ENCODE measurements at places on chromosomes 6 and 20.

- no peak for DNase-seq
These were observed 48.3 kb upstream of the RNF24 start for GRCh38 chr20:4063631-4064030.

DNA sequence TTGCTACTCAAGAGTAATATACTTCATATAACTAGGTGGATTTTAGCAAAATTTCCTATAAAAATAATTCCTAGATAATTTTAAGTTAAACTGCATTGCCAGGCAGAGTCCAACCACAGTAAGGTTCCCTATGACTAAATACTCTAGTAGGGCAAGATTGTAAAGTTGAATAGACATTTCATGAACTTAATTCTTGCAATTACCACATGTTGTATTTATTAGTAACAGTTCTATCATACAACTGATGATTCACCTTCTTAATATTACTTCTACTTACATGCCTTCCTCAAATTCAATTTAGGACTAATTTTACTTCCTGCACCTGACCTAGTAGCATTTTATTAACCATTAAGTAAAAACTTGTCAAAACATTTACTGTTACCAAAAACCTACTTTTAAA is 266.7 kb upstream of the THEMIS start:
- no peak for DNase-seq

DNA sequence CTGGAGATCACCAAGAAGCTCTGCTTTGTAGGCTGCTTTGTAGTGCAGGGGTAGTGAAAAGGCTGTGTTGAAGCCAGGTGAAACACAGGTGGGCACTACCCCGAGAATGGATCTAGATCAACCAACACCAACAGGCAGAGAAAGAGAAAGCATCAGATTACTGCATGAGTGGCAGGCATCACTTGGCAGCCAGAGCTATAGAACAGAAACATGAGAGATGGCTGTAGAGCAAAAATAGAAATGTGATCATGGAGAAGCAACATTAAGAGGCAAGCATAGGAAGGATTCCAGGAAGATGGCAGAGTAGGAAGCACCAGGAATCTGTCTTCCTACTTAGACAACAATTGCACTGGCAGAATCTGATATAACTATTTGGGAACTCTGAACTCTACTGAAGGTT is 311.1 kb upstream of the TCF21 start:
- no peak for DNase-seq

- DNase-seq, result peak; percentile 68
These were observed 139.0 kb downstream of the PXDC1 start for GRCh38 chr6:3612341-3613041.

- DNase-seq, result no peak
These were observed 556.0 kb upstream of the JAG1 start for GRCh38 chr20:11229772-11230171.

GRCh38 chr6:111972745-111973117 is 81.2 kb upstream of the CCN6 start:
- no peak for DNase-seq

DNA sequence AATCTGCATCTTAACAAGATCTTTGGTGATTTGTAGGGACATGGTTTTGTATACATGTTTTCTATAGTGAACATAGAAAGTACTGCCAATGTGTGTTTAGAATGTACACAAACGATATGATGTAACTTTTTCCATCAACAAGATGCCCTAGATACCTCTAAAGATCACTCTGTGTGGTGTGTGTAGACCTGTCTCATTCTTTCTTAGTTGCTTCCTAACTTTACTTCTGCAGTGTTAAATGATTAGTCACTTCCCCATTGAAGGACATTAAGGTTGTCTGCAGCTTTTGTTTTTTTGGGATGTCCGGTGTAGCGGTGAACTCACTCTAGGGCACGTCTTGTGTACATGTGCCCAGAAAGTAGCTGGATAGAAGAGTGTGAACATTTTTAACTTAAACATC is 35.9 kb downstream of the CDYL start:
- no peak for DNase-seq

DNA sequence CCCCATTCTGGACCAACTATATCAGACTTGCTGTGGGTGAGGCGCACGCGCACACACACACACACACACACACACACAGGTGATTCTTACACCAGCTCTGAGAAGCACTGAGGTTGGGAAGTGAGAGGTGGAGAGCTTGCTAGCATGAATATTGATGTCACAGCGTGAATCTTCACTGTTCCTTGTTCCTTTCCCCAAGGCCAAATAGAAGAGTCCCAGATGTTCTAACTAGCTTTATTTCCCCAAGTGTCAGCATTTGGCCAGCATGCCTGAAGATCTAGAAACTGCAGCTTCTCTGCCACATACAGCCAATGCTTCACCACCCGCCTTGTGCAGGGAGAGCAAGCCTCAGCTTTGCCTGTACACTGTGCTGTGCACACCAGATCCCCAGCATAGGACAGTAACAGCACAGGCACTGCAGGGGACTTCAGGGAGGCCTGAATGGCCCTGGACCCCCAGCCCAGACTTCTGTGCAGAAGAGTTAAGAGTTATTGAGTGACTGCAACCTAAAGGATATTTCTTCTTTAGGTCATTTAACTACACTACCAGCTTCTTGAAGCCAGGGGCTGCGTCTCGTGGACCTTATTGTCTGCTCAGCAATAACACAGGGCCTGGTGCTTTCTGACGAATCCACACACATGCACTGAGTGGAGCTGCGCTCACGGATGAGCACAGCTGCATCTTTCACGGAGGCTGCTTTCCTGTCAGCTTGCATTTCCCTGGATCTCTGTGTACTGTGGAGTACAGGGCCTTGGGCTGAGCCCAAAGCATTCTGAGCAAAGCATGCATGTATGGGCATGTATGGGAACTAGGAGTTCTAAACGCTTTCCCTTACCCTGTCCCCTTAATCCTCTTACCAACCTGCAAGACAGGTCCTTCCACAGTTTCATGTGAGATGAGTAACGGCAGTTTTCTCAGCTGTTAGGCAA is 13.9 kb upstream of the CD93 start:
- DNase-seq, result no peak

GRCh38 chr6:30037182-30037788 is 23.8 kb upstream of the POLR1H start:
- DNase-seq, result no peak

DNA sequence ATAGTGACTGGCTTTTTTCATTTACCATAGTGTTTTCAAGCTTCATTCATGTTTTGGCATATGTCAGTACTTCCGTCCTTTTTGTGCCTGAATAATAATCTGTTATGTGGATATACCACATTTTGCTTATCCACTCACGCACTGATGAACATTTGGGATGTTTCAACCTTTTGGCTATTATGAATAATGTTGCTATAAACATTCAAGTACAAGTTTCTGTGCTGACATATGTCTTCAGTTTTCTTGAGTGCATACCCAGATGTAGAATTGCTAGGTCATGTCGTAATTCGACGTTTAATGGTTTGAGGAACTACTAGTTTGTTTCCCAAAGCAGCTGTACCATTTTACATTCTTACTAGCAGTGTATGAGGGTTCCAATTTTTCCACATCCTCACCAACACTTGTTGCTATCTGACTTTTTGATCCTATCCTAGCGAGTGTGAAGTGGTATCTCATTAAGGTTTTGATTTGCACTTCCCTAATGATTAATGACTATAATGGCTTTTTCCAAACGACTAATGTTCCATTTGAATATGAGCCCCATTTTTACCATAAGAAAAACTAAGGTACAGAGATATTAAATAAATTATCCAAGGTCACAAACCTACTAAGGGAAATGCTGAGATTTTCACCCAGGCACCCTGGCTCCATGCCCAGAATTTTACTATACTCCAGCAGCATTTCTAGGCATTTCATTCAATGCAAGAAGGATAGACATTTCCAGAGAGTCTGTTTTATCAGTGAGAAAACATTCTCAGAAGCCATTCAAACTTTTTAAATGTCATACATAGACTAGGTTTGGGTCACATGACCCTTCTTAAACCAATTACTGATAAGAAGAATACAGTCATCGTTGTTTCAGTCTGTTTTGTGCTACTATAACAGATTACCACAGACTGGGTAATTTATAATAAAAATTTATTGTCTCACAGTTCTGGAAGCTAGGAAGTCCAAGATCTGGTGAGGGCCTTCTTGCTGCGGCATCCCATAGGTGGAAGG is 71.1 kb upstream of the RUNX2 start:
- no peak for DNase-seq

GRCh38 chr6:105600336-105601260 is 197.7 kb upstream of the PREP start:
- DNase-seq, result no peak

DNA sequence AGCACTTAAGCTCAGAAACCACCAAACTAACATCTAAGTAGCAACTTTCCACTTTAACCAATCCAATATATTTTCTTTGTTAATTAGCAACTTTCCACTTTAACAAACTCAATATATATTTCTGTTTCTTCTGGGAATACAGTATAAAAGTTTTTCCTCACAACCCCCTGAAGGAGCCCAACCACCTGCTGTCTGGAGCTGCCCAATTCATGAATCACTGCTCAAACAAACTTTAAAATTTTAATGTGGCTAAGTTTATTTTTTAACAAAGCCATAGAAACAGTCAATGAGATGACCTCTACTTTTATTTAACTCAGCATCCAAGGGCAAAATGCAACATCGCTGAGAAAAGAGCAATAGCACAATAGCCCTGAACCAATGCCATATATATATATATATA is 500.1 kb downstream of the EPM2A start:
- no peak for DNase-seq

- DNase-seq, result no peak
These were observed 4.9 kb downstream of the PRKN start for GRCh38 chr6:162722633-162723032.

DNA sequence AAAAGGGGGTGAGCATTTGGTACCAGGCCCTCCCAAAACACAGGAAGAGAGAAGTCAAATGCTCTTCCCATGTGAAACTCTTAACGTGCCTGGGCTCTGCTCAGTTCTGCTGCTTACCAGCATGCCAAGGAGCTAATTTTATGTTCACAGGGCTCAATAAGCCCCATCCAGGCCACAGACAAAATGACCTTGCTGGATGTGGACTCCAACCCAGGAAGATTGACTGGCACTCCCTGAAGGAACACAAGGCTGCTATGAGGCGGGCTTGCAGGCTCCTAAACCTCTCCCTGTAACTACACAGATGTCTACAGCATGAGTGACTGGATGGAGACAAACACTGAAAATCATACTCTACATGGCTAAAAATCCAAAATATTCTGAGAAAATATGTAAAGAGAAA is 50.6 kb downstream of the CHD6 start:
- no peak for DNase-seq

DNA sequence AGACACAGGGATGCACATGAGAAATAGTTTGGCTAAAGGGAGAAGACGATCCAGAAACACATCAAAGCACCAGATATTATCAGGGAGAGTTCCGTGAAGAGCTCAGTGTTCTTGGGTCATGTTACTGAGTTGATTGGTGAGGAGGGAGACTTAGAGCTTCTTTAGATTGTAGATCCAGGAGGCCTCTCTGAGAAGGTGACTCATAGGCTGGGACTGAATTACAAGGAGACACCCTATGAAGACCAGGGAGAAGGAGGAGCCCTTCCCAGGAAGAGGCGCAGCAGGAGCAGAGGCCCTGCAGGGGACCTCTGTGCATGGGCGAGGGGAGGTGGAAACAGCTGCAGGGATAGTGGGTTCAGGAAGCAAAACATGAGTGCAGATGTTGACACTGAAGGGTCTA is 196.5 kb downstream of the SLC24A3 start:
- no peak for DNase-seq

- DNase-seq, result no peak
These were observed 76.2 kb downstream of the LYRM2 start for GRCh38 chr6:89562093-89562973.

DNA sequence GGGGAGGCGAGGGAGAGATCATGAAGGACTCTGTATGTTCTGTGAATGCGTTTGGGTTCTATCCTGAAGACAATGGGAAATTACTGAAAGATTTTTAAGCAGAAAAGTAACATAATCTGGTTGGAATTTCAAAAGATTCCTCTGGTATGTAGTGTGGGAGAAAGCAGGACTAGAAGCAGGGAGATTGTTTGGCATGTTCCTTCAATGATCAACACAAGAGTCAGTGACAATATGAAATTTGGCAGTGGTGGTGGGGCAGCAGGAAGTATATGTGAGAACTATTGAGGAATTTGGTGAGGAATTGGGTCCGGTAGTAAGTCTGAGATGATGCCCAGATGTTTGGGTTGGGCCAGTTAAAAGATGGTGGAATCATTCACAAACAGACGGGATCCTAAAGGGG is 348.7 kb downstream of the CD83 start:
- no peak for DNase-seq

DNA sequence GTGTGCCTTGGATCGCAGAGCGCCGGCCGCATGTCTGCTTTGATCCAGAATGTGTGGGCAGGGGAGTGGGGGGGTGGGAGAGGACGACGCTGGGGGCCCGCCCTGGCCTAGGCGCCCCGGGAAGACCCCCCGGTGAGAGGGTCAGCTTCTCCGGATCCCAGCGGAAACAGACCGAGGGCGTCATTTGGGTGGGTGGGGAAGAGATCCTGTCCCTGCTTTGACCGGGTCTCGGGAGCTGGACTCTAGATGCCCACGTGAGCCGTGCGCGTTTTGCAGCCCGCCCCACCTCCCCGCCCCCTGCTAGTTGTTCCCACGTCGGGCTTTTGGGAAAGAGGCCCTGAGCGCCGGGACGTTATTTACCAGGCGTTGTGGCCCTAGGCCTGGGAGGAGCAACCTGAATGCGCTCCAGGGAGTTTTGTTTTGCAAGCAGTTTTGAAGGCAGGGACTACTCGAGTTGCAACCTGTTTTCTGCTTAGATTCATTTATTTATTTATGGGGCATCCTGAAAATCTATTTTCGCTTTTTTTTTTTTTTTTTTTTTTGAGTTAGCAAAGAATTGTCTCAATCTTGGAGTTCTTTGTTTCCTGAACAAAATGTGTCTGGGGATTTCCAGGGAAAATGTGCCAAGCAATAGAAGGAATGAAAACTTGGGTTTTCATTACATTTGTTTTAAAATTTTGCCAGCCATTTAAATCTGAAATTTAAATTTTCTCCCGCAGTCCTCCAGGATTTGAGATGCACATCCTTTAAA is 1.6 kb downstream of the DSP start:
- no peak for DNase-seq

- DNase-seq, result no peak
These were observed 10.0 kb downstream of the HSPA1B start for GRCh38 chr6:31837369-31838113.

GRCh38 chr20:49893242-49894072 is 21.9 kb downstream of the SPATA2 start:
- DNase-seq, result no peak

GRCh38 chr20:64047046-64047389 is 2.4 kb downstream of the SOX18 start:
- no peak for DNase-seq
